ENCODE measurements at places on chromosomes 1 and 21.

DNA sequence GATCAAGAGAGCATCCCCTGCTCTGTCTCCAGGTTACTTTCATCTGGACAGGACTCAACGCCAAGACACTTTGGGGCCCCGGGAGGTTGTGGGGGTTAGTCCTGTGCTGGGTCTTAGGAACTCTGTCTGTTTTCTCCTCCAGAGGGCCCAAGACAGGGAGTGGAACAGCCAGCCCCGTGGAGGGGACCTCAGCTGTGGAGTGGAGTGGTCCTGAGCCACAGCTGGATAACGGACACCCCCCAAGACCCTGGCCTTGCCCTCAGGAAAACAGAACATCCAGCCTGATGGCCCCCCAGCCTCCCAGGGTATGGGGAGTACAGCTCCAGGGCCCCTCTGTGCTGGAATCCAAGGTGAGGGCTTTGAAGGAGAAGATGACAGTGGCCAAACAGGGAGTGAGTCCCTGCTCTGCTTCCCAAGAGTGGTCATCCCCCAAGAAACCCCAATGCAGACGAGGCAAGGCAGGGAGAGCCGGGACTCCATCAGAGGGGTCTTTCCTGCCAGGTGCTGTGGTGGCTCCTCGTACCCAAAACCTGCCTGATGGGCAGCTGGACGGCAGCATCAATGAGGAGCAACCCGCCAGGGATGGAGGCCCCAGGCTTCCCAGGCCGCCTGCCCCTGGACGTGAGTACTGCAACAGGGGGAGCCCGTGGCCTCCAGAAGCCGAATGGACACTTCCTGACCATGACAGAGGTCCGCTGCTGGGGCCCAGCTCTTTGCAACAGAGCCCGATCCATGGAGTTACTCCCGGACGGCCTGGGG, 3.5 kb downstream of the KIAA1614 start:
- DNase-seq = no peak

DNA sequence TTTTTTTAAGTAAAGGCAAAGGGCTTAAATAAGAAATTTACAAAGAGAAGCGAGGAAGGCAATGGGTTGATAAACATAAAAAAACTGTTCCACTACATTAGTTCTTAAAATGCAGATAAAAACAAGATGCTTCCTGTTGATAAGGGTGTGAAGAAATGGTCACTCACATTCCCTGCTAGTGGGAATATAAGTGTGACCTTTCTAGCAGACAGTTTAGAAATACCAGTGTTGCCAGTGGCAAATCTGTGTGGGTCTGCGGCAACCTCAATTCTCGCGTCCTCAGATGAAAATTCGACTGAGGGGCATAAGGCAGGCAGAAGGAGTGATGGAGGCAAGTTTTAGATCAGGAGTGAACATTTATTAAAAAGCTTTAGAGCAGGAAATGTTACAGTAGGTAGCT, 151.1 kb downstream of the NTNG1 start:
- no peak for DNase-seq

DNA sequence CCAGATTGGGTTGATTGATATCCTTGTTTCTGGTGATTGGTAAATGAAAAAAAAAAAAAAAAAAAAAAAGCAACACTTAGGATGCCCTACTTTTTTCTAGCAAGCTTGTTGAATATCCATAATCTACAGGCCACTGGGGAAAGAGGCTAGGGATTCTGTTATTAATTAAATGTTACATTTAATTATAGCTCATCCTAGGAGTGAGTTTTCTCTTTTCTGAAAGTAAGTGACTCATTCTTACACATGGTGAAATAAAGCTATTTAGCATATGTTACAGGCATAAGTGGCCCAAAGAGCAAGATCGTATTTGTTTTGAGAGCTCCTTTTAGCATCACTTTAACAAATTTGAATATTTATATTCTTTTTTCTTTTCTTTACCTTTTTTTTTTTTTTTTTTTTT, 94.5 kb downstream of the FNBP1L start:
- no peak for DNase-seq

DNA sequence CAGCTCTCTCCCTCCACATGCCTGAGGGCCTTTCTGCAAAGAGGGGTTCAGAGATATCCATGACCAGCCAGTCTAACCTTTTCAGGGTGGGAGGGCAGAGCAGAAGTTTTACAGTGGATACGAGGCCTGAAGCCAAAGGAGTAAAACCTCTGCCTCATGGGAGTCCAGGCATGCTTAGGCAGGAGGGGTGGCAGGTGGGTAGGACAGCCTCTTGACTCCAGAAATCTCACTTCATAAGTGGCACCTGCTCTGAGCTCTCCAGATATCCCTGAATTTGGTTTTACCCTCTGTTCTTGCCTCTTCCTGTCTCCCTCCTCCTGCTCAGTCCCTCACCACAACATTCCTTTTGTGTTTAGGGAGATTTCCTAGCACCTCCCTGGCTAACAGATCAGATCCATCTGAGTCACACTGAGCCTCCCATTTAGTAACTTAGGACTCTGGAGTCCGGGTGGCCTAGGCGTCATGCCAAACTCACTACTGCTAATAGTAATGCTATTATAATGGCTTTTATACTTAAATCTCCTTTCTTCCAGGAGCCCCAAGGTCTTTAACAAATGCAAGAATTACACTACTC, 201.0 kb downstream of the HS2ST1 start:
- DNase-seq = no peak

DNA sequence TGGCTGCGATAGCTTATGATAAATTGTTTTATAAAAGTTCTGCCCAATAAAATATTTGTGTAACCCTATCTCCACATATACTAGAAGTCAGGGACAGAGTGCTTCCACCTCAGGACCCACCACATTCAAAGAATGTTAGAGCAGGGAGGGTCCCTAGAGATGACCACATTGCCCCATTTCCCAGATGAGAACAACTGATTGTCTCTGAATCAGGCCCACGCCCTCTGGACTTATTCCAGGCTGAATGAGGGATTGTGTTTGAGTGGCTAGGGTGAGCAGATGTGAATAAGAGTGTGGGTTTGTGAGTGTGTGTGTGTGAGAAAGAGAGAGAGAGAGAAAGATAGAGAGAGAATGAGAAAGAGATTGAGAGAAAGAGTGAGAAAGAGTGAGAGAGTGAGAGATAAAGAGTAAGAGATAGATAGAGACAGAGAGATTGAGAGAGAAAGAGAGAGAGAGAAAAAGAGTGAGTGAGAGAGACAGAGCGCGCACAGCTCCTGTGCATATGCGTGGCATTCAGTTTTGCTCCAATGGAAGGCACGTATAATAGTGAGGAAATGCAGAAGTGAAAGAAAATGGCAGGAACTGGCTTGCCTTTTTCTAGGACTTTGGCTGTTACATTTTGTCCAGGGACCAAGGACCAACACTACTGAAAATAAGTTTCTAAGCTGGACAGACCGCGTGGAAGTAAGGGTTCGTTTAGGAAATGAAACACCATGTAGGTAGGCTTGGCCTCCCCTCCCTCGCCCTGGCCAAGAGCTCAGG, 94.1 kb downstream of the ABCA4 start:
- DNase-seq = no peak

- DNase-seq = no peak
Observed at GRCh38 chr1:68799096-68799495, 302.2 kb upstream of the DEPDC1 start.

- no peak for DNase-seq
Observed at GRCh38 chr1:55836086-55836485, 620.9 kb upstream of the USP24 start.

GRCh38 chr1:182778862-182779261, 10.7 kb upstream of the NPL start:
- DNase-seq = no peak

DNA sequence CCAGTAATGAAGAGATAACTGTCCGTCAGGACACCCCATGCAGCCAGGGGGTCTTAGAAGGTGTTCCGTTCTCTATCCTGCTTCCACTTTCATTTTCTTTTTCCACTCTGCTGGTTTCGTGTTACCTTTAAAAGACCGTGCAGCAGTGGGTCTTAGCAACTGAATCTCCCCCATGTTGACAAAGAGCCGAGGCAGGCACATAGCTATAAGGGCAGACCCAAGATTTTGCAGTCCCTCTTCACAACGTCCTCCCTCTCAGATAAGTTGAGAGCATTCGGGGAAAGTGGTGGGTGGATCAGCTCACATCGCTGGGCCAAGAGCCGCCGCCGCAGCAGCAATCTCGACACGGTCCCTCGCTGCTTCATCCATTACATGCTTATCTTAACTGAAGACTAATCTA, 355.5 kb downstream of the LMO4 start:
- peak; percentile 53 for DNase-seq

- DNase-seq = no peak
Observed at GRCh38 chr1:219927298-219927955, 930 bp downstream of the SLC30A10 start.

DNA sequence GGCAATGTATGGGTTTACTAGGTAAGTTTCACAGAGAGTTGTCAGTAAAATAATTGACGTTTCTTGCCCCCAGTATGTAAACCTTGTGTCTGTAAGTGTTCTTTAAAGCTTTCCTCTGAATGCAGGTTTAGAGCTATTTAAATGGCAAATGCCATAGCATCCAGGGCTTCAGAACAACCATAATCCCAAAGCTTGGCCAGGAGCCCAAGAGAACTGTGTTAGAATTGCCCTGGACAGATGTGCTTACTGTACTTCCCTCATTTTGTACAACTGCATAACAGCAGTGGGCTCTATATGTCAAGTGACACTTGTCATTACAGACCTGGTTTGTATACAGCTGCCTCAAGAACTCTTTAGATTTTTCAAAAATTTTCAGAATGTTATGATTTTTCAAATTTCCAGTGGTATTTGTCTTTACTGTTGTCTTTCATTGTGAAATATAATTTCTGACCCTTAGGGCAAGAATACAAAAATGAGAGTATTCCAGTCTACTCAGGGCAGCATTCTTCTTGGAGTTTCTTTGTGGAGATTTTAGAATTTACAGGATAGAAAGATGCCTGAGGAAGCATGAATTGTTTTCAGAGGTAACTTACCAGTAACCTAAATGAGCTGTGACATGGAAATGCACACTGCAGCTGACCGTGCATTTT, 136.9 kb upstream of the L1TD1 start:
- no peak for DNase-seq

GRCh38 chr1:9700340-9700739, 48.8 kb downstream of the PIK3CD start:
- DNase-seq = no peak

GRCh38 chr21:31490443-31490842, 146.4 kb upstream of the TIAM1 start:
- DNase-seq = no peak

GRCh38 chr1:13760921-13761320, 60.9 kb downstream of the PRDM2 start:
- DNase-seq = no peak

GRCh38 chr1:24918370-24918769, 11.7 kb downstream of the RUNX3 start:
- DNase-seq = no peak

GRCh38 chr1:36855699-36856494, 178.4 kb downstream of the GRIK3 start:
- no peak for DNase-seq

- no peak for DNase-seq
Observed at GRCh38 chr1:72056516-72056915, 225.8 kb downstream of the NEGR1 start.

DNA sequence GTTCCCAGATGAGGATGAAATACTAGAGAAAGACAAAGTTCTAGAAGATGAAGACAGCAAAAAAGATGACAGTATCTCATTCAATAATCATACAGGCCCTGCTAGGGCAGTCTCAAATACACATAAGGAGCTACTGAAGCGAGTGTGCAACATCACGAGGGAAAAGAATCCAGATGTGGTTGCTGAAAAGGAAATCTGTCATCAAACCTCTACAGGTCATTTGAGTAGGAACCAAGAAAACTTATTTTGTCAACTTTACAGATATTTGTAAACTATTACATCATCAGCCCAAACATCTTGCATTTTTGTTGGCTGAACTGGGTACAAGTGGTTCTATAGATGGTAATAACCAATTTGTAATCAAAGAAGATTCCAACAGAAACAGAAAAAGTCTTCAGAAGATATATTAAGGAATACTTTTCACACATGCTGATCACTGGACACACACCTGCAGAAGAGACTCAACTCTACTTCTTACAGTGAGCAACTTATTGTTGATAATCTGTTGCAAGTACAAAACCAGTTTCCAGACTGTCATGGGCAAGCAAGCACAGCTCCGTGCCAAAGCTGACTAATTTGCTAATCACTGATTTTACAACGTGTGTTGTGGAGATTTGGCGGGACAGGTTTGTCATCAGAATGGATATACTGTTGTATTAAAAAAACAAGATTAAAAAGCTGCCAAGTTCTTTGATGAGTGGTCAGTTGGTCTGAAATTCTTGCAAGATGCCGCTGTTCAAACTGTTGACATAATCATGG, 42.1 kb downstream of the TRIM33 start:
- DNase-seq = no peak

- DNase-seq = no peak
Observed at GRCh38 chr1:84724128-84724860, 34.0 kb upstream of the SSX2IP start.

Measured in NCI-H2227 treated with DMSO at 0.1 percent for 48 hours (cell line).